ENCODE measurements at places on chromosomes 3 and 15.

- no peak for DNase-seq
Measured at GRCh38 chr3:69541711-69542088, 155.8 kb upstream of the FRMD4B start.

DNA sequence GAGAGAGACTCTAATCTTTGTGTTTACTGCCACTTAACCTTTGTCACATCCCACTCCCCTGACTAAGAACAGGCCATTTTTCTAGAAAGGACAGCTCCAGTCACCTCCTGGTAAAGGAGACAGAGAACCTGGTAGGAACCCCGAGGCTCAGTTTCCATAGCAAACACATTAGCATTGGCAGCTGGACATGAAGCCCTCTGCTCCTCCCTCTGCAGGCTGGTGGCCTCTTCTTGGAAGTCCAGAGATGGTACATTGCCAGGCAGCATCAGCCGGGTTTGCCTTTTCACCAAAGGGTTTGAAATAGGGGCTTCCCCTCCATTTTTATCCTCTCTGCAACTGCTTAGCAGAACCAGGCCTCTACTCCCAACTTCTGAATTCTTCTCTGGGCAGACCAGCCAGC lies 213.4 kb upstream of the SEMA6D start:
- DNase-seq, result no peak

- DNase-seq, result no peak
Measured at GRCh38 chr15:23416349-23417276, 30.4 kb downstream of the GOLGA6L2 start.

- DNase-seq, result no peak
Measured at GRCh38 chr3:24519368-24520100, 24.9 kb upstream of the THRB start.

DNA sequence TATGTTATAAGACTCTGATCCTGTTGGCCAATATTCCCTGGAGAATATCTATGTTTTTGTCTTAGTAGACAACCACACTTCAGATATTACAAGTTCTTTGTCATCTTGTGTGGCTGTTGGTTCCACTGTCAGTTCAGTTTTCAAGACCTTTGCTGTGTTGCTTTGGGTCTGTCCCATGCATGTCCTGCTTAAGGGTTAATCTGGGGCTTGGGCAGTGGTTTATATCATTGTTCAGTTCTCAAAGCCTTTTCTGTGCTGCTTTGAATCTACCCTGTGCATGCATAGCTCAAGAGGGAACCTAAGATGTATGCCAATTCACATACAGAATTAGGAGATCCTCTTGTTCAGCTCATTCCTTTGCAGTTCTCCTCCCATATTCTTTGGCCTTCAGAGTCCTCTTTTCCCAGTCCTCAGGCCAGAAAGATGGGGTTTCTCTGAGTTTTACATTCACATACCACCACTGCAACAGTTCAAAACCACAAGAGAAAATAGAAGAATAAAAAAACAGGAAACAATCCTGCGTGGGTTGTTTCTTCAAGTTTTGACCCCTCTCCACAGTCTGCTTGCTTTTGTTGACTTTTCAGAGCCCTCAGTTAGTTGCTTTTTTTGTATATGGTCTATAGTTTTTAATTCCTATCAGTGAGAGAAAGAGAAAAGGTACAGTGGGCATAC lies 21.6 kb downstream of the BUB1B start:
- no peak for DNase-seq

GRCh38 chr3:38561746-38562466 lies 65.8 kb downstream of the EXOG start:
- no peak for DNase-seq

DNA sequence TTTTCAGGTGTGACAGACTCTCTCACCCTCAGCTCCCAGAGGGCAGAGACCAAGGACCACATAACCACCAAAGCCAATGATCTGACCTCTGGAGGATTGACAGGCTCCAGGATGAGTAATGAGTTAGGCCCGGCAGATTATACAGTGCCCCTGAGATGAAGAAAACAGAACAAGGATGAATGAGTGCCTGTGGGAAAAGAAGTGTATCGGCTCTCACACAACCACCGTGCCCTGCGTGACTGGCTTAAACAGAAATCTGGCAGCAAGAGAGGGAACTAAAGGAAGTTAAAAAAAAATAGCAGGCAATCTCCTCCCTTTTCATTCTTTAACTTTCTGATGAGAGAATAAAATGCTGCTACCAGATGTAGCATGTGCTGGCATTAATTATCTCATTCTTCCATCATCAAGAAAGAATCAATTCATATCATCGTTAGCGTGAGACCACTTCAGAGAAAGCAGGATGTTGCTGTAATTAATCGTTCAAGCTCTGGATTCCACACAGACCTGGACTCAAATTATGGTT lies 227.5 kb upstream of the COL8A1 start:
- no peak for DNase-seq

- DNase-seq, result no peak
Measured at GRCh38 chr3:14147617-14148016, 22.8 kb downstream of the TMEM43 start.

GRCh38 chr3:156304406-156304805 lies 184.0 kb downstream of the KCNAB1 start:
- no peak for DNase-seq

Data from CMK (cell line).